Brain microvascular endothelial cell (primary cell): ENCODE measurements at places on chromosomes 16 and 17.

DNA sequence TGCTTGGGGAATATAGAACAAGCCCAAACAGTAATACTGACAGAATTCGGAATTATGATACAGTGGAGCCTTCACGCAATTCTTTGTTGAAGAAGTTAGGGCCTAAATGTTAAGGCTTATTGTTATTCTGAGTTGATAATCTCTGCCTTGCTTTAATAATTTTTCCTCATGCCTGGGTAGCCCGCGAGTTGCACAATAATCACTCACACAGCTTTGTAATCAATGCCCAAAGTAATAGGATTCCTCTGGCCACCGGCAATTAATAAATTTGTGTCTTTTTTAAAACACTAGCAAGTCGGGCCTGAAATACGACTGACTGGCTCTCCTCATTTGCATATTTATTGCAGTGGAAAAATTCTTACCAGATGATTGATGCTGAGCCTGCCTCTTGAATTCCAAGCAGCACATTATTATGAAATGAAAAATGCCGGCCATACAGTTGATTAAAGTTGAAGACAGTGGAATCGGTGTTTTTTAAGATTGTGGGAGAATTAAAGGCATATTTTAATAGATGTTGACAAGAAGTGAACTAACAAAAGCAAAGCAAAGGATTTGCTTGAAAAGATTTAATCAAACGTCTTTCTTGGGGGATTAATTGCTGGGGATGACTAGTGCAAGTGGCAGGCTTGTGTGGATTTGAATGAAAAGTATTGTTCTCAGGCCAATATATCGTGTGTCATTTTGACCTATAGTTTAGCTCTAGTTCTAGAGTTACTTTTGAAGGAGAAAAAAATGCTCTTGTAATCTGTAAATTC lies 30.2 kb downstream of the AATF start:
- no peak for DNase-seq

DNA sequence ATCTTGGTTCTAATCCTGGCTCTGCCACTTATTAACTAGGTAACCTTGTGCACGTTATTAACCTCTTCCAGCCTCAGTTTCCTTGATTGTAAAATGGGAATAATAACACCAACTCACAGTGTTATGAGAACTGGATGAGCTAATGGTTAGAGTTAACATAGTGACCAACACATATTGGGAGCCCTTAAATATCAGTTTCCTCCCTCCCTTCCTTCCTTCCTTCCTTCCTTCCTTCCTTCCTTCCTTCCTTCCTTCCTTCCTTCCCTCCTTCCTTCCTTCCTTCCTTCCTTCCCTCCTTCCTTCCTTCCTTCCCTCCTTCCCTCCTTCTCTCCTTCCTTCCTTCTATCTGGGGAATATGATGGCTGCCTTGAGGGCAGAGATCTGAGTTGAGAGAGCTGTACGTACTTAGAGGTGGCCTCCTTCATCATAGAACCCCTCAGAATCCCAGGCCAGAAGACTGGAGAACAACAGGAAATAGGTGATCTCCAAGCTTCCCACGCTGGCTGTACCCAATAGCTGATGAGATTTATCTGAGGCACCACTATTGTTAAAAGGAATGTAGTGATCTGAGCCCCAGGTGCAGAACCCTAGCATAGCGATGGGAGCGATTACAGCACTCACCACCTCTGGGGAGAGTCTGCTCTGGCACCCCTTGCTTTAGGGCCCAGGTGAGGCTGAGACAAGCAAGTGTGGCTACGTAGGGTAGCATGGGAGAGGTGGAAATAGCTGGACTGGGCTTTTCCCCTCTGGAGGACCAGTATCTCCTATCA lies 26.2 kb downstream of the CCR7 start:
- no peak for DNase-seq

DNA sequence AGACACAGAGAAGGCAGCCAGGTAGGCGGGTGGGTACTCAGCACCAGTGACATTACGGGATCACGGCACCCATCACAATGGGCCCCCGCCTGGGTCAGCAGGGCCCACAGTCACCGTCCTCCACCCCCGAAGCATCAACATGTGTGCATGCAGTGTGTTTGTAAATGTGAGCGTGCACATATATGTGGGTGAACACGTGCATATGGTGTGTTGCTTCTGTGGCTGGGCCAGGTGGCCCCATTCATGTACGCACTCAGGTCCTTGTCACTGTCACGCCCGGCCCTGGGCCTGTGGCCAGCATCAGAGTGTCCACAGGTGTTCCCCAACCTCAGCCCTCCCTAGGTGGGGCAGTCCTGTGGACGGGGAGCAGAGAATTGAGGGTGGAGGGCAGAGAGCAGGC lies 37.1 kb downstream of the TNFRSF13B start:
- no peak for DNase-seq

DNA sequence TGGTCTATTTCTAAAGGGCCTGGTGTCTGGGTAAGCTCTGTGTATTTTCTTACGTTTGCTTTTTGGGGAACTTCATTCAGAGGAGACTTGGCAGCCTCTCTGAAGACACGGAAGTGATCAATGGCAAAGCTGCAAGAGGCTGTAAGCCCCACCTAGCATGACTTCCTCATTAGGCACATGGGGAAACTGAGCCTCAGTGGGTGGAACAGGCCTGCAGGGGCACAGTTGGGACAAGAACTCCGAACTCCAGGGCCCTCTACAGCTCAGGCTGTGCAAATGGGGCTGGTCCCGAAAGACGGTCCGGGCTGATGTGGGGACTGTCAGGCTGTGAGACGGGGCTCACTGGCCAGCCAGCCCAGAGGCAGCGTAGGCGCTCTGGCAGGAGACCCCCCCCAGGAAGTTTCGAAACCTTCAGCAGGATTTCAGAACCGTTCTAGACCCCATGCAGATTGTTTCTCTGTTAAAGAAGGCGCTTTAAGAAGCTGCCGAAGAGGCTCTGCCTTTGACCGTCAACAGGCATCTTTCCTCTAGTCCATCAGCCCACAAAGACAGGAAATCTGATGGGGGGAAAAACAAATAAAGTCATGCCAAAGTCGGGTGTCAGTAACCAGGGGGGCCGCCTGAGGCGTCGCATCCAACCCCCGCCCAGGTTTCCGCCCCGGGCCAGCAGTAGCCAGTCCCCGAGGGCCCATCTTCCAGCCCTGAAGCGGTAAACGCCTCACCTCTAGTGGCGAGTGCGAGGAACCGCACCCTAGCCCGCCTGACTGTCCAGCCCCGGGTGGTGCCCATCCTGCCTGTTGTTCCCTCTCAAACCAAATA lies 79.8 kb upstream of the TBC1D3K start:
- DNase-seq = peak; percentile 57

DNA sequence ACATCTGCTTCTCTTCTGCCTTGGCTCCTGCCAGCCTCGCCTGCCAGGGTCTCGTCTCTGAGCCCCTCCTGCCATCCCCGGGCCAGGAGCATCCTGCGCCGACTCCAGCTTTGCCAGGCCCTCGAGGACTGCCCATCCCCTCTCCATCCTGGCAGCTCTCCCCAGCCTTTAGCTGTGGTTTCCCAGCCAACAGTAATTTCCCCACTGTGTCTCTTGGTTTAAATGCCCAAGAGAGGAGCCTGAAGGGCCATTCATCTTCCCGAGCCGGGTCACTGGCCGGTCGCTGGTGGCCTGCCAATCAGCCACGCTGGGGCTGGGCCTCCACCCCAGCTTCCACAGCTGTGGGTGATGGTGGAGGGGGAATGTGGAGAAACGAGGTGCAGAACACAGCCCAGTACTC lies 47.8 kb downstream of the MRC2 start:
- no peak for DNase-seq

GRCh38 chr17:42442196-42442565 lies 16.5 kb upstream of the ATP6V0A1 start:
- no peak for DNase-seq

- peak; percentile 7 for DNase-seq
These were observed 44.9 kb upstream of the DNAJA2 start for GRCh38 chr16:47018223-47018891.

DNA sequence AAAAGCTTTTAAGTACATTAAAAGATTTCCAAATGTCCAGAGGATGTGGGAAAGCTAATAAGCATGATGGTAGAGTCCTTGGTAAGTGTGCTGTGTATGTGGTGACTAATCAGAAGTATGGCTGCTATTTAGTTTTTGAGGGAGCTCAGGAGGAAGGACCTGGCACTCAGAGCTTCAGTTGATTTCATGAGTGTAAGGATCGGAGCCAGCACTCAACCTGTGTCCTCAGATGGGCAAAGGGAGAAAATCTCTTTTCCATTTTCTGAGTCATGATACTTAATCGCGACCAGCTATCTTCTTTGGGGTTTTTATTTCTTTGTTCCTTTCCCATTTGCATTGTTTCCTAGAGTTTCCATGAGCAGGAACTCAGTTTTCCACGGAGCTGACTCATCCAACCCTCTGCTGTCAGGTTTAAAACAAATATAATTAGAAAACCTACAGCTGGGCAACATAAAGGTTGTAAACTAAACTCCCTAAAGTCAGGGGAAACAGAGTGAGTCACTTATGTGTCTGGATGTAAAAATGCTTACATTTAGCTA lies 125.4 kb downstream of the MAP2K6 start:
- peak; percentile 25 for DNase-seq

- peak; percentile 12 for DNase-seq
These were observed 102.7 kb downstream of the ABCC6 start for GRCh38 chr16:16120382-16121184.

DNA sequence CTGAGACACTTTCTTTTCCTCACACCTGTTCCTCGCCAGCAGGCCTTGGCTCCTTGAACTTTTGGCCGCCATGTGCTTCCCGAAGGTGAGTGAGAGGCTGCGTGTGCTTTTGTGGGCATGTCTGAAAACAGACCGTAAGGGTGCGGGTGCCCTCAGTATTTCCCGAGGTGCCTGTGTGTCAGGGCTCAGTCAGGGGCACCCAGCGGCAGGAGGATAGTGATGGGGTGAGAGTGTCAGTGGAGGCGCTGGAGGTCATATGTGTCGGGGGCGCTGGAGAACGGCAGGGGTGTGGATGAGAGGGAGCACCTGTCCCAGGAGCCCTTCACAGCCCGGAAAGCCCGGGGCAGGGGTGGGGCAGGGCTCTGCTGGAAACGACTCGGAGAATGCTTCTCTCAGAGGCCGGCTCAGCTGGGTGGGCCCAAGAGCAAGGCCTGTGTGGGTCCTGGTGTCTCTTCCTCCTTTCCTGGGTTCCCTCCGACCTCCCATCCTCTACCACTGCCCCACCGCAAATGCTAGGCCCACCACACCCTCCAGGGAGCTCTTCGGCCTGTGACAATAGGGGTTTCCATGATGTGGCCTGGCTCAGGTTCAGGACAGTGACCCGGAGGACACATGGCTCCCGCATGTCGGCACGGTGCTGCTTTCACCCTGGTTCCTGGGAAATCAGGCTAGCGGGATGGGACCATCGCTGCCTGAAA lies 451 bp downstream of the IL32 start:
- no peak for DNase-seq

DNA sequence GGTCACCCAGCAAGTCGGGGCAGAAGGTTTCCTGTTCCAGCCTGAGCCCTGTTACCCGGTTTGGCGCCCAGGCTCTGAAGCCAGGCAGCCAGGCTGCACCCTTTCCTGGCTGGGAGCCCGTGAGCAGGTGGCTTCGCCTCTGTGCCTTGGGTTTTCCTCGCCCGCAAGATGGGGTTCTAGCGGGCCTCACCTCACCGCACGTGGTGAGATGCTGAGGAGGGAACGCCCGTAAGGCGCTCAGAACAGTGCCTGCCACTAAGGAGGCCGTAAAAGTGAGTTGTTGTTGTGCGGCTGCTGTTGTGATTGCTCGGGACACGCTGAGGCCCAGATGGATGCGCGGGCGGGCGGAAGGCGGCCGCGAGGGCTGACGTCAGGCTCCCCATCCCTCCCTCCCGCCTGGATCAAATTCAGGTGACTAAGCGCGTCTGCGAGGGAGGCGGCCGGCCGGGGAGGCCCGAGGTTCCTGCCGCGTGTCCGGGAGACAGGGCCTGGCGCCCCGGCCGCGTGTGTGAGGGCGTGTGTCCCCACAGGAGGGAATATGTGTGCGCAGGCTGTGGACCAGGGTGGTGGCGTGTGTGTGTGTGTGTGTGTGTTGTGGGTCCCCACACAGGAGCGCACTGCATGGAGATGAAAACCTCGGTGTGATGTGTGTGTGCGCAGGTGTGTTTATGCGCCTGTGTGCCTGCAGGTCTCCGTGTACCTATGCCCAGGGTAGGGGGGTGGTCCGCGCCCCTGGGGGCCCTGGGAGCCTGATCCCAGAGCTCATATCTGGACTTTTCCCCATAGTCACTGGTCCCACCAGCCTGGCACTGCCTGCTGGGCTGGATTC lies 4.3 kb downstream of the CAMKK1 start:
- peak; percentile 79 for DNase-seq

DNA sequence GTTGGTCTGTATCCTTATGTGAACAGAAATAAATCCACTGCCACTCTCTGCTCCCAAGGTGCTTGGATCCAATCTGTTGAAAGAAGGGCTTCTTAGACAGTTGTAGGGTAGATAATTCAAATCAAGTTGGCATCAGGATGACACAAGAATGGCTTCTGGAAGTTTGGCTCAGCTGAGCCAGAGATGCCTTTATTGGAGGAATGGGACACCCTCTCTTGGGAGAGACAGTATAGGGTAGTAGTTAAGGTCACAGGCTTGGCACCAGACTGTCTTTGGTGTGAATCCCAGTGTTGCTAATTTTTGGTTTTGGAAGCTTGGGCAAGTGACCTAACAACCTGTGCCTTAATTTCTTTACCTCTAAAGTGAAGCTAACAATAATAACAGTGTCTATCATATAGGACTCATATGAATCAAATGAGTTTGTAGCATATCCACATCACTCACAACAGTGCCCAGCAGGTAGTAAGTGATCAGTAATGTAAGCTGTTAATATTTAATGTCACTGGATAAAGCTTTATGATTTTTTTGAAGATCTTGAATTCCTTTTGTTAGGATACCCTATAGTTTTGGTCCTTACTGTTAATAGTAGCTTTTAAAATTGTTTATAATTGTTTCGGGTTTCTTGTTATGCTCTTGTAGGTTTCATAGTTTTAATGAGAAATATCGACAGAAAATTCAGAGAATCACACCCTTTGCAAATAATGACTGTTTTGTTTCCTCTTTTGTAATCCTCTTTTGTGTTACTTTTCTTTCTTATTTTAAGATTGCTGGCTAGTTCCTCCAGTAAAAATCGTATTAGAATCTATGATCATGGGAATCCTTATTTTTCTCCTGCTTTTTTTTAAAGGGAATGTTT lies 19.1 kb downstream of the ZNRF1 start:
- DNase-seq = no peak

DNA sequence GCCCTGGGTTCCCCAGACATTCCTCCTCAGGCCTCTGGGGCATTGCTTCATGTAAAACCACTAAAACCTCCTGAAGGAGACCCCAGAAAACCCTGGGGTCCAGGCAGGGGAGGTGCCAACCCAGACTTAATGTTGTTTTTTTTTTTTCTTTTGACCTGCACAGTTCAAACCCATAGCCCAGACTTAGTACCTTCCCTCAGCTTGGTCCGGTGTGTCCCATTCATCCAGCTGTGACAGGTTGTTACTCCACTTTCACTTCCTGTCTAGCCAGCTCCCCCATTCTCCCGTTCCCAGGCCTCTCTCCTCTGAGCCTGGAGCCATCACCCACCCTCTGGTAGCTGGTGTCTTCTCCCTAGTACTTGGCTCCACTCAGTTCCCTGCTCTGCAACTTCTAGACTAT lies 4.8 kb downstream of the CDR2L start:
- no peak for DNase-seq

GRCh38 chr16:18003033-18003432 lies 333.5 kb downstream of the NPIPA8 start:
- no peak for DNase-seq

- no peak for DNase-seq
These were observed 14.5 kb downstream of the ODAD4 start for GRCh38 chr17:41944943-41945342.
